ENCODE measurements at places on chromosomes 11 and 22.

DNA sequence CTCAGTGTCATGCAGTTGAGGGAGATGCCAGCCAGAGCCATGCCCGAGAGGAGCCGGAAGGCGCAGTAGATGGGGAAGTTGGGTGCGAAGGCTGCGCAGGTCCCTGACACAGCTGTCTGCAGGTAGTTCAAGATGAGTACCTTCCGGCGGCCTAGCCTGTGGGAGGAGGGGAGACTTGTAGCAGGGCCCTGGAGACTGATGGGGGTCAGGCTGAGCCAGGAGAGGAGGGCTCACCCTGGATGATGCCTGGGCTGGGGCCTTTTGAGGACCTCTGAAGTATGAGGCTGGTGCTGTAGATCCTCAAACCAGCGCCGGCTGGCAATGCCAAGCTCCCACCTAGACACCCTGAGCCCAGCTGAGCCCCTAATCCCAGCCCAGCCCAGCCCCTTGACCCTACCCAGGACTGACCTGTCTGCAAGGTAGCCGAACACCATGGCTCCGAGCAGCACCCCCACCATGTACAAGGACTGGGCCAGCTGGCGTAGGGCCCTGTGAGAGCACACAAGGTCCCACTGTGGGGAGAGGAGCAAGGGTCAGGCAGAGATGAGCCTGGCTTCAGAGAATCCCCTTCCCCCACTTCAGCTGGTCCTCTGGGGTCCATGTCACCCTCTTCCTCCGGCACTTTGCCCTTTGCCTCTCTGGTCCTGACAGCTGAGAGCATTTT is 1.1 kb downstream of the SLC22A6 start:
- no peak for DNase-seq

DNA sequence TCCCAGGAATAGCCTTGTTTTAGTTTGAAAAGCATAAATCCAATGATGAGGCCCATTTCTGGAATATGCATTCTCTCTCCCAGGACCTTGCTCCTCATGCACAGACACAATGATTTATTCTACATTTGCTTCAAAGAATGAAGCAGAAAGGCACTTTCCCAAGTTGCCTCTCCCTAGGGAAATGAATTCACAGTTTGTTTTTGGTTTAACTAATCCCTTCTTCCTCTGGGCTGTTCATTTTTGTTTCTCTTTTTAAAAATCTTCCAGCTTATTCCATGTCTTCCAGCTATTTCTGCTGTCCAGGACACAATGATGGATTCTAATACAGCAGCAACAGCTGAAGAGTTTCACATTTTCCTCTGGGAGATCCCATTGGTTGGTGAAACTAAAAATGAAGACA is 1529.2 kb upstream of the TENM4 start:
- DNase-seq, result no peak

DNA sequence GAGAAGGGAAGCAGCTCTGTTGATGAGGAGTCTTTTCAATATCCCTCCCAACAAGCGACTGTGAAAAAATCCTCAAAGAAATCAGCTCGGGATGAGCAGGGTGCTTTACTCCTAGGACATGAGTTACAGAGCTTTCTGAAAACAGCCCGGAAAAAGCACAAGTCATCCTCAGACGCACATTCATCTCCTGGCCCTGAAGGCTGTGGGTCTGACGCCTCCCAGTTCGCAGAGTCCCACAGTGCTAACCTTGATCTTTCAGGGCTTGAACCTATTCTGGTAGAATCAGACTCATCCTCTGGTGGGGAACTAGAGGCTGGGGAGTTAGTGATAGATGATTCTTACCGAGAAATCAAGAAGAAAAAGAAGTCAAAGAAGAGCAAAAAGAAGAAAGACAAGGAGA is 7.7 kb downstream of the HMGXB4 start:
- no peak for DNase-seq

GRCh38 chr11:76086743-76087635 is 119.3 kb downstream of the WNT11 start:
- DNase-seq, result peak; percentile 59

- no peak for DNase-seq
Measured at GRCh38 chr11:69887841-69888427, 68.7 kb upstream of the FGF3 start.

DNA sequence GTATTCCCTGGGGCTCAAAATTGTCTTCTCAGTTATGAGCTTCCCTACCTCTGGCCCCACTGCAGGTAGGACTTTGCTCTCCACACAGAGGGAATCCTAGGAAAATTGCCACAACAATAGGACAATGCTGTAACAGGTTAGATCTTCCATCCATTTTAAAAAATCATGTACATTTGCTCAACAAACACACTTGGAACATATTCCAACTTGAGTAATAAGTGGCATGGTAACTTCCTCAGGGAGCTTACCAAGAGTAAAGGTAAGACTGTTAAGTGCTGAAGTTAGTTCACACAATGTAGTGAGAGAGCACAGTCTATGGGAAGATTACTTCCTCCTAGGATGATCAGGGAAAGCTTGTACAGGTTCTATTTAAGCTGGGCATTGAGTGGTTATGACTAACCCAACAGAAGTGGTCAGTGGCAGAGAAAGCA is 78.9 kb upstream of the BIRC3 start:
- DNase-seq, result no peak
